Skin of body (tissue), 3 donors: ENCODE measurements at places on chromosomes 5 and 9. TPM values are rescaled to one million over a fixed set of nuclear protein-coding genes. Genes with fewer than 3 reads are reported as not detected.

The KCNT1 gene
- 0.39 TPM for total RNA-seq

The PRXL2C gene
- 13.3 TPM for total RNA-seq

DNA sequence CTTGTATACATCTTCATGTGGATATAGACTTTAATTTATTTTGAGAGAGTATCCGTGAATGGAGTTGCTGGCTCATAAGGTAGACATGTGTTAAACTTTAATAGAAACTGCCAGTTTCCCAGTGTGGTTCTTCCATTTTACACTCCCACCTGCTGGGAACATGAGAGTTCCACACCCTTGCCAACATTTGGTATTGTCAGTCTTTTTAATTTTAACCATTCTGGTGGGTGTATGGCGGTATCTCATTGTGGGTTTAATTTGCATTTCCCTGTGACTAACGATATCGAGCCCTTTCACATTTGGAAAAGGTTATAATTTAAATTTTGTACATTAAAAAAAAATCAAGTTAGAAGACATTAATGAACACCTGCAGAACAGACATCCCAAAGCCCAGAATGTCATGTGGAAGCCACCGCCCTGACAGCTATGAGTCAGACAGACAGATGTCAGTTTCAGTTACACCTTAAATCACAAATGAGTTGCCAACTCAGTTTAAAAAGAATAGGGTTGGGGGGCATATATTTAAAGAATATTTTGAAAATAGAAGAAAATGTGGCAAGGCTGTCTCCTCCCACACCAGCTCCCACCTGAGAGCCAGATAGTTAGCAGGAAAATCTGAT, 36.9 kb downstream of the ANKRD33B start:
- no peak for DNase-seq

DNA sequence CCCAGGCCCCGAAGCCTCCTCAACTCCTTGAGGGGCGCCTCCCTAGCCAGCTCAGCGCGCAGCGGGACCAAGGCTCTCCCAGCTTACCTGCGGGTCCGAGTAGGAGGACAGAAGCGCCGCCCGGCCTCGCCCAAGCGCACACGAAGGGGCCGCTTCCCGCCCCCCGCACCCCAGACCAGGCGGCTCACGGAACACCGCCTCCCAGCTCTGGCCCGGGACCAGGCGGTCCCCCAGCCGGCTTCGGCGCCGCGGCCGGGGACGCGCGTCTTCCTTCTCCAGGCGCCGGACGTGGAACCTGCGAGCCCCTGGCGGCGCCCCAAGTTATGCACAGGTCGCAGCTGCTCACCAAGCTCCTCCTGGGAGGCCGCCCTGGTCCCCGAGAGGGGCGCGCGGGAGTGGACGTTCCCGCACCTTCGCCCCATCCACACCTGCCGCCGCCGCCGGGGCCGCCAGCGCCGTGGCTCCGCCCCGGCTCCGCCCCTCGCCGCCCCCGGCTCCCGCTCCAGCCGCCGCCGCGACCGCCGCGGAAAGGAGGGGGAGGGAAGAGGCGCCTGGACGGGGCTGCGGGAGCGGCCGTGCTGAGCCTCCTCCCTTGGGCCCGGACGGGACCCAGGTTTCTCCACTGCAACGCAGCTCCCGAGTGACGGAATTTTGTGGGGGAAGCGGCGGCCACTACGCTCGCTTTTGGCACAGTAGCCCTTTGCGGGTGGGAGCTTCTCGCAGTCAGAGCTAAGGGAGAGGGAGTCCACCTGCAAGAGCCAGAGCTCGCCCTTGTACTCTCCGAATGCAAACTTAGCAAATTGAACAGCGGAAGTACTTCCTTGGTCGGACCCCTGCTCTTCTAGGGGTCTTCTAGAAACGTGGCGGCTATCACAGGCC, 77.5 kb upstream of the IFNE start:
- no peak for DNase-seq

DNA sequence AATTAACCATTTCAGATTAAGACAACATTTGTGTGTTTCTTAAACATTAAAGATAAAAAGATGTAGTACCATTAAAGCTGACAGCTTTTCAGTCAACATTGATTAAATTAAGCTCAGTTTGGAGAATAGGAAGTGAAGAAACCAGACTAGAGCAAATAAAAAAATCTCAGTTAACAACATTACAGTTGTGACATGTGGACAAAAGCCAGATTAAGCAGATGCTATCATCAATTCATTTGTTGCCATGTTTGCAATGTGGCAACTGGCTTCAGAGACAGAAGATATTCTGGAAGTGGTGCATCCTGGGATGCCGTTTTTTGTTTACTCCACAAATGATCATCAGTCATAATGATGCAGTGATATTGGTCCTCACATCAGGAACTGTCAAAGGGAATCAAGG, 70.3 kb upstream of the CNTLN start:
- no peak for DNase-seq

DNA sequence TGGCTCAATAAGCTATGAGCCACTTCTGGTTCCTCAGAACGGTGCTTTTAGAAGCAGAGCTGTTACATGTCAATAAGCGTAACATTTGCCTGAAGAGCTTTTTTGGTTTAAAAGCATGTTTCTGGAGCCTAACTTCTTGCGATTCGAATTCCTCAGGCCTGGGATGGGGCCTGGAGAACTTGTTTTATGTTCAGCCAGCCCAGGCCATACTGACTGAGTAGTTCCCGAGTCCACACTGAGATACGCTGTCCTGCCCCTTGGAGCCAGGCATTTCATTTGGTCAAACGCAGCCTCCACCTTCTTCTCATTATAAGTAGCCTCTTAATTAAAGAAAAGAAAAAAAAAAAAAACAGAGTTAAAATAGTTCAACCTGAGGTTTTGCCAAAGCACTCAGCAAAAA, 260.6 kb upstream of the ANKRD55 start:
- no peak for DNase-seq

DNA sequence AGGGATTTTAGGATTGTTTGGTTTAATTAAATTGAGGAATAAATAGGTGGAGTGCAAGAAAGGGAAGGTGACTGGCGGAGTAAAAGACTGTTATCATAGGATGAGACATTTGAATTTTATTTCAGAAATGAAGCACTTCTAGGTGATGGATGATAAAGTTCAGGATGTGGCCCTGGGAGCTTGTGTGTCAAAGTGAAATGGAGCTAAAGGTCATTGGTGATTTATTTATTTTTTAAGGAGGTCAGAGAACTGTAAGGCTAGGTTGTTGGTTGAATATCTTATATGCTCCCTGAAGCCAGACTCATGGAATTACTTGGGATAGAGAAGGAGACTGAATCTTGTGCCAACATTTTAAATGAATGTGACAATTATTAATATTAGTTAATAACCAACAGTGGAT, 40.5 kb downstream of the PBX3 start:
- DNase-seq: no peak

DNA sequence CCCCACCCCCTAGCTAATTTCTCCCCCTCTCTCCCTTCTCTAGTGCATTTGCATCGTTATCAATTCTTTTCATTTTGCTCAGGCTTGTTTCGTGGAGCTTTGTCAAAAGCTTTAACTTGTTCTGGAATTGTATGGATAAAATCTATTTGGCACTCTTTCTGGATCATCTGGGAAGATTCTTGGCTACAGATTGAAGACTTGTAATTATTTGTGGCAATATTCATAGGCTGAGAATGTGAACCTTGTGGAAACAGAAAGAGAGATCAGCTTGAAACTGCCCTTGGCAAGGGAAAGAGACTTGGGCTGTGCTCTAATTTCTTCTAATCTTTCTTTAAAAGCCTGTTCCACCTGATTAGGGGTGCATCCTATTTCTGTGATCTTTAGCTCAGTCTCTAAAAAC, 340.6 kb upstream of the DAB2 start:
- peak; percentile 79 for DNase-seq
